ENCODE measurements at places on chromosomes 5 and 9. TPM values are rescaled to one million over a fixed set of nuclear protein-coding genes. Genes with fewer than 3 reads are reported as not detected.

DNA sequence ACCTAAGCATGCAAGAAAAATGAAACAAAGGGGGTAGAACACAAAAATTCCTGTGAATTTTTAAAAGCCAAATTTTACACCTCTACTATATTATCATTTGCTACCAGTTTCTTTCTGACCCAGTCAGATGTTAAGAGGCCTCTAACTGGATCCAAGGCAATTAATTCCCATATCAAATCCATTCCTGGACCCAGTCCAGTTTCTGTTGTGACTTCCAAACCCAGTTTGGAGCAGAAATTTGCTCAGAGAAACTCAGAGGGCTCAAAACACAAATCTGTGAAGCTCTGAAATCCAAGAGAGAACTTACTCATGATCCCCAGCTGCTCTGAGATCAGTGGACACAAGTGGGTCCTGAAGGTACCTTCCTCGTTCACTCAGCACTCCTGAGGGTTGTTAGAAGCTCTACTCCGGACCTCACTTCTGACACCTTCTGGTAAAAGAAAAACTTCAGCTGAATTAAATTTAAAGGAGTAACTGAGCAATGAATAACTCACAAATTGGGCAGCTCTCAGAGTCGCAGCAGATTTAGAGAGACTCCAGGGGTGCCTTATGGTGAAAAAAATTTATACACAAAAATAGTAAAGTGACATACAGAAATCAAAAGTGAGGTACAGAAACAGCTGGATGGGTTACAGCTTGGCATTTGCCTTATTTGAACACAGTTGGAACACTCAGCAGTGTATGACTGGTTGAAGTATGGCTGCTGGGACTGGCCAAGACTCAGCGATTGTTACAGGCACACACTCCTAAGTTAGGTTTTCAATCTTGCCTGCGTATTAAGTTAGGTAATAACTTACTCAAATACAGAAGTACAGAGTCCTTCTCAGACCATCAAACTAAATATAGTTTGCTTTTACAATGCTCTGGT is 32.4 kb downstream of the INSL4 start:
- H3K4me1 ChIP-seq: no peaks in the 10 kb centered on the region
- H3K36me3 ChIP-seq: no peaks in the 10 kb centered on the region
- no peak overlapping the region for H3K4me3 ChIP-seq
- DNase-seq: no peak
- H3K27ac ChIP-seq: no peak overlapping the region

DNA sequence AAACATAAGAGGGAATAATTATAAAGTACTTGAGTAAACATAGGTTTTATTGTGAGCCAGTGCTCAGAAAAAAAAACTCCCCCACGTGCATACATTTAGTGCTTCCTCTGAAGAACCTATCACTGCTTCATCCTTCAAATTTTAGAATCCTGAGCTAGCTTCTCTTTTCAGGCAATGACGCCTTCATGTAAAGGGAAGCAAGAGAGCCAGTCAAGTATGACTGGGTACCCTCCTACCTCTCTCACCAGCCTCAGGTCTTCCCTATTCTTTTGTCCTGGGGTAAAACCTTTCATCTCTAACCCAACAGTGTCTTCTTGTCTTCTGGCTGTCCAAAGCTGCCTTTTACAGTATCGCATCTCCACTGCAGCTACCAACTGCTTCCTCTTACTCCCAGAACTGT is 32.0 kb downstream of the PLPP1 start:
- no peak for DNase-seq
- H3K27me3 ChIP-seq: no peaks in the 10 kb centered on the region
- no peaks in the 10 kb centered on the region for H3K36me3 ChIP-seq
- H3K27ac ChIP-seq: no peak overlapping the region

DNA sequence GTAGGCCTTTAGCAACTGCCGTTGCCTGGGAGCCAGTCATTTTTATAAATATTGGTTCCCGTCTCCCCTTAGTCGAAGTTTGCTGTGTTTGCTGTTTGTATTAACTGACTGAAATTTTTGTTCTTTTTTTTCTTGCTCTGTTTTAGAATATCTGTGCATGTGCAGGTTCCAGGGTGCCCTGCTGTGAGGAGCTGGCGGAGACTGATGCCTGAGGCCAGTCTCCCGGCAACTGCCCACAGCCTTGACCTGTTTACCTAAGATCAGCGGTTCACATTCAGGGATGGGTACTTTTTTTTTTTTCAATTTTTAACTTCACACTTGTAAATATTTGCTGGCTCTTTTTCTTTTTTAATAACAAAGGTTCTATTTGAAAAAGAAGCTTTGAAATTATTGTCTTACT is 262.6 kb upstream of the ADAMTS16 start:
- H3K4me3 ChIP-seq: no peak overlapping the region
- no peak for DNase-seq
- no peaks in the 10 kb centered on the region for H3K36me3 ChIP-seq
- no peak overlapping the region for H3K27ac ChIP-seq

- H3K4me1 ChIP-seq: peaks cover 6% of the 10 kb centered on the region
- peak; percentile 75 for DNase-seq
- peak within 1 kb of the TSS; percentile 98 for H3K27ac ChIP-seq
- H3K4me3 ChIP-seq: peak within 1 kb of the TSS; percentile 96
- H3K36me3 ChIP-seq: peaks cover 11% of the 10 kb centered on the region
Measured at GRCh38 chr9:128191406-128192046, at the start of gene CIZ1. Gene CIZ1 (minus strand): TSS chr9:128191572. CDS start chr9:128190857, 715 bp downstream.

Gene HAVCR1
- total RNA-seq: 1.2 TPM

Gene PCDHB4
- 4.4 TPM for total RNA-seq

Gene CCDC152
- 0.17 TPM for total RNA-seq

DNA sequence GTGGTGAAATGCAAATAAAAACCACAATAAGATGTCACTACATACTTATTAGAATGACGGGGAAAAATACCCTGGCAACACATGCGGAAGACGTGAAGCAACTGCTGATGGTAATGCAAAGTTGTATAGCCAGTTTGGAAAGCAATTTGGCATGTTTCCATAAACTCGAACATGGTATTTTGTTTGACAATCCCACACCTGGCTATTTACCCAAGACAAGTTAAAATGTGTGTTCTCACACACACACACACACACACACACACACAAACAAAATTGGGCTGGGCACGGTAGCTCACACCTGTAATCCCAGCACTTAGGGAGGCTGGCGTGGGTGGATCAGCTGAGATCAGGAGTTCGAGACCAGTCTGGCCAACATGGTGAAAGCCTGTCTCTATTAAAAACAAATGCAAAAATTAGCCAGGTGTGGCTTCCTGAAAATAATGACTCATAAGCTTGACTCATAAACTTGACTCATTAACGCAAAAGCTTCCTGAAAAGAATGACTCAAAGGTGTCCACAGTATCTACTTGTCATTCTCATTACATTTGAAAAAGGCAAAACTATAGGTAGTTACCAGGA is 456.5 kb downstream of the CDH18 start:
- no peak for DNase-seq
- H3K4me3 ChIP-seq: no peak overlapping the region
- no peaks in the 10 kb centered on the region for H3K27me3 ChIP-seq

DNA sequence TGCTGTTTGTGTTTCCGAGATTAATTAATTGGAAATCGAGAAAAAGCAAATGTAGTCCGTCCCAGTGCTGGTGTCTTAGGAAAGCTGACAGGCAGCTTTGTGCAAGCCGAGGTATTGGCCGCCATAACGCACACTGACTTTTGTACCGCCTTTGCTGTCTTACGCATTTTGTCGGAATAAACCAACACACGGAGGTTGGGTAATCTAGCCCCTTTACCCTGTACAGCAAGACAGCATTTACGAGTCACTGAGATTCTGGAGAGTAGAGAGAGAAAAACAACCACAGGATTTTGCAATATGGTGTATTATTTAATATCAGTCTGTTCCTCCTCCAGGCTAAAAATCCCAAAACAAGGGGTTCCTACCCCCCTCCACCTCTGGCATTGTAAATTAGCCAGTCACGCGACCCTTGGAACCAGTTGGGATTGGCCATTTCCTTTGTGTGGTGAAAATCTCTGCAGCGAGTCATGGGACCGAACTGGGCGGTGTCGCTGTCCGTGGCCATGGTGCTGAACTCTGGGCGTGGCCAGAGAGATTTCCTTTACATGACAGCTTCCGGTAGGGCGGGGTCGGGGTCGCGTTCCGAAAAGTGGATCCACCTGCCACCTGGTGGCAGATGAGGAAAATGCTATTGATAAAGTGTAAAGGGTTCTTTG is 10.3 kb upstream of the PCDHB1 start:
- DNase-seq: peak; percentile 99
- H3K27me3 ChIP-seq: peaks cover 25% of the 10 kb centered on the region
- H3K4me1 ChIP-seq: no peaks in the 10 kb centered on the region
- H3K36me3 ChIP-seq: no peaks in the 10 kb centered on the region
- no peak overlapping the region for H3K27ac ChIP-seq

GRCh38 chr5:97628031-97628430 is 445.0 kb upstream of the RIOK2 start:
- DNase-seq: no peak
- H3K36me3 ChIP-seq: no peaks in the 10 kb centered on the region
- H3K4me1 ChIP-seq: no peaks in the 10 kb centered on the region
- H3K27me3 ChIP-seq: no peaks in the 10 kb centered on the region

DNA sequence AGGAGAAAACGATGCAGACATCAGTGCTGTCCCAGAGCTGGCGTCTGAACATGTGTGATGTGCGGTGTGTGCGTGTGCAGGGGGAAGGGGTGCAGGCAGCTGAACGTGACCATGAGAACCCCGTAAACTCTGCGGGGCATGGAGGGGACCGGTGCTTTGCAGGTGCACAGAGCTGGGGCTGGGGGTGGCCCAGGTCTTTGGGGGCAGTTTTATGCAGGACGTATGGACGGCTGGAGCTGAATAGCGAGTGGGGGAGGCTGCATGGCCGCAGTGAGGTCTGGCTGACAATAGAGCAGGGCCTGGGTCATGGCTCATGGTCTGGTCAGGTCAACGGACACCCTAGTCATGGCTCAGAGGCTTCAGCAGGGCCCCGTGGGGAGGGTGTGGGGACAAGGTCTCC is 3.3 kb upstream of the EXOC3 start:
- H3K36me3 ChIP-seq: no peaks in the 10 kb centered on the region
- peaks cover 3% of the 10 kb centered on the region for H3K27me3 ChIP-seq
- peak overlapping the region; percentile 85 for H3K27ac ChIP-seq
- peaks cover 10% of the 10 kb centered on the region for H3K4me1 ChIP-seq

DNA sequence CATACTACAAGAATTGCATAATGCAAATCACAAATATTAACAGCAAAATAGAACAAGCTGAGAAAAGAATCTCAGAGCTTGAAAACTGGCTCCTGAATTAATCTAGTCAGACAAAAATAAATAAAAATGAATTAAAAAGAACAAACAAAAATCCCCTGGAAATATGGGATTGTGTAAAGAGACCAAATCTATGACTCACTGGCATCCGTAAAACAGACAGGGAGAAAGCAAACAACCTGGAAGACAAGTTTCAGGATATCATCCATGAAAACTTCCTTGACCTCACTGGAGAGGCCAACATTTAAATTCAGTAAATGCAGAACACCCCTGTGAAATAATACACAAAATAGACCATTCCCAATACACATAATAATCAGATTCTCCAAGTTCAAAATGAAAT is 229.3 kb upstream of the CTNND2 start:
- H3K4me1 ChIP-seq: no peaks in the 10 kb centered on the region
- H3K27me3 ChIP-seq: no peaks in the 10 kb centered on the region
- no peak overlapping the region for H3K4me3 ChIP-seq
- no peaks in the 10 kb centered on the region for H3K36me3 ChIP-seq
- H3K27ac ChIP-seq: no peak overlapping the region

- H3K36me3 ChIP-seq: no peaks in the 10 kb centered on the region
- no peaks in the 10 kb centered on the region for H3K27me3 ChIP-seq
Measured at GRCh38 chr5:98144710-98145109, 628.8 kb upstream of the RGMB start.

GRCh38 chr5:11062397-11062796 is 301.4 kb upstream of the DAP start:
- no peak overlapping the region for H3K4me3 ChIP-seq
- no peaks in the 10 kb centered on the region for H3K27me3 ChIP-seq
- peaks cover 25% of the 10 kb centered on the region for H3K4me1 ChIP-seq
- H3K27ac ChIP-seq: no peak overlapping the region
- DNase-seq: no peak

- DNase-seq: peak; percentile 15
- H3K27ac ChIP-seq: no peak overlapping the region
- no peaks in the 10 kb centered on the region for H3K4me1 ChIP-seq
- peaks cover 62% of the 10 kb centered on the region for H3K27me3 ChIP-seq
- H3K36me3 ChIP-seq: no peaks in the 10 kb centered on the region
Measured at GRCh38 chr9:95552814-95553546, 36.2 kb upstream of the PTCH1 start.

Gene ACOT12
- not detected for total RNA-seq

Gene C5orf52
- not detected for total RNA-seq

DNA sequence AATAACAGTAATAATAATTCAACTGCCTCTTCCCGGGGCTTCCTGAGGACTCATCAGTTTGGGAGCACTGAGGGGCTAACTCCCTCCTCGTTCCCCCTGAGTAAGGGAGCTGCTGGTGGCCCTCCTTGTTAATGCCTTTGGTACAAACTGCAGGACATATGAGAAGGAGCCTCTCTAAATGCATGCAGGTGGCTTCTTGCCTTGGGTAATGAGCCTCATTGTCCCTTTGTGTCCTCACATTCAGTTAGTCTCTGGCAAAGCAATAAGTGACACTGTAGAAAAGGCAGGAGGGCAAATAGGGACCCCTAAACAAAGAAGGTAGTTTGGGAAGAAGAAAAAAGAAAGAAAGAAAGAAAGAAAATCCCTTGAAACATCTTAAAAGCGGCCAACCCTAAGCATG is 95.4 kb upstream of the ERCC6L2 start:
- H3K4me3 ChIP-seq: no peak overlapping the region
- H3K36me3 ChIP-seq: no peaks in the 10 kb centered on the region
- H3K27ac ChIP-seq: no peak overlapping the region
- peaks cover 6% of the 10 kb centered on the region for H3K27me3 ChIP-seq

- H3K4me1 ChIP-seq: peaks cover 10% of the 10 kb centered on the region
- no peak overlapping the region for H3K27ac ChIP-seq
- H3K4me3 ChIP-seq: no peak overlapping the region
- H3K27me3 ChIP-seq: peaks cover 33% of the 10 kb centered on the region
- no peaks in the 10 kb centered on the region for H3K36me3 ChIP-seq
Measured at GRCh38 chr5:176151281-176151680, 86.9 kb upstream of the SIMC1 start.

Gene PRRT1B
- 7.1 TPM for total RNA-seq

DNA sequence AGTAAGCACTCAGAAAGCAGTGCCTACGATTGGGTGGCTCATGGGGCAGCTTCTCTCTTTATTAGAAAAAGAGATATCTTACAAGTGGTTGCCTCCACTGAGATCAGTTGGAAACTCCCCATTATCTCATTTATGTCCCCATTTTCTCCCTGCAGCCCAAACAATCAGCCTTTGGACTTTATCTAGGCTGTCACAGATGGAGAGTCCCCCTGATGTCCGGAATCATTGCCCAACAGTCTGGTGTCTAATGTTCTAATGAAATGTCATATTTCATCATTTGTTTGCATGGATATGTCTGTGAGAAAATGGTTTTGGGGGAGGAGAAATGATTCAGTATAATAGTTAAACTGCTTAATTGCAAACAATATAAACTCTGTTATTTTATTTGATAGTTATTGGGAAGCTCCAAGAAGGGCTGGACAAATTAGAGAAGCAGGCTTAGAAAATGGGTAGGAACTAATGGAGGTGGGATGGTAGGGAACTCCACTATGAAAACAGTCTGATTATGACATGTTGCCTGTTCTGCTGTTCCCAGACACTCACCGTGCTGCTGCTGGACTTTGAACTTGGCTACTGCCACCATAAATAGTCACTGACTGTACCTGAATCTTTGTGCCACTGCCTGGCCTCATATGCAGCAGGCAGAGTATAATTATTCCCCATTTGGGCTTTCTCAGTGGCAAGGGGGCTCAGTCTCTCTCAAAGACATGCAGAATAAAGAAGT is 38.3 kb upstream of the SMAD5 start:
- no peak overlapping the region for H3K27ac ChIP-seq
- no peaks in the 10 kb centered on the region for H3K36me3 ChIP-seq
- peaks cover 11% of the 10 kb centered on the region for H3K27me3 ChIP-seq

Measured in progenitor cell of endocrine pancreas (in vitro differentiated cells).